BJ (cell line): ENCODE measurements at places on chromosomes 6 and 20. TPM values are rescaled to one million over a fixed set of nuclear protein-coding genes. Genes with fewer than 3 reads are reported as not detected.

The ARMC12 gene
- polyA plus RNA-seq: 0.56 and 0.96 TPM in 2 replicates

The CLVS2 gene
- polyA plus RNA-seq: under 0.01 TPM in 1 of 2 replicates, not detected in the other

The PCSK2 gene
- not detected in 2 replicates for polyA plus RNA-seq

The OPRL1 gene
- 0.66 and 0.97 TPM in 2 replicates for polyA plus RNA-seq

- DNase-seq: no peak
Measured at GRCh38 chr20:46119028-46119546, 973 bp downstream of the CD40 start.

DNA sequence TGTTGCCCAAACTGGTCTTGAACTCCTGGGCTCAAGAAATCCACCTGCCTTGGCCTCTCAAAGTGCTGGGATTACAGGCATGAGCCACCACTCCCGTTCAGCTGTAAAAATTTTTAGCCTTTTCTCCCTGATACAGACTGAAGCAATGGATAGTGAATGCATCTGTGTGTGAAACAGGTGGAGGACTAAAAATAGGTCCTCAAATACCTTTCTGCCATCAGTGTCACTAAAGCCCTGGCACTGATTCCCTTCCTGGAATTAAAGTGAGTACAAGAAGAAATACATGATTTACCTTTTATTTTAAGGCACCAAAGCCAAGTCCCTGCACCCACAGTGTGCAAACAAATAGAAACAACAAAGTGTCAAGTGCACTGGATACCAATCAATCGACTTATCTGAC is 25.1 kb downstream of the TULP4 start:
- no peak for DNase-seq

- DNase-seq: no peak
Measured at GRCh38 chr6:148800536-148800935, 53.7 kb downstream of the UST start.

- no peak for DNase-seq
Measured at GRCh38 chr20:4156411-4156810, 141.1 kb upstream of the RNF24 start.

DNA sequence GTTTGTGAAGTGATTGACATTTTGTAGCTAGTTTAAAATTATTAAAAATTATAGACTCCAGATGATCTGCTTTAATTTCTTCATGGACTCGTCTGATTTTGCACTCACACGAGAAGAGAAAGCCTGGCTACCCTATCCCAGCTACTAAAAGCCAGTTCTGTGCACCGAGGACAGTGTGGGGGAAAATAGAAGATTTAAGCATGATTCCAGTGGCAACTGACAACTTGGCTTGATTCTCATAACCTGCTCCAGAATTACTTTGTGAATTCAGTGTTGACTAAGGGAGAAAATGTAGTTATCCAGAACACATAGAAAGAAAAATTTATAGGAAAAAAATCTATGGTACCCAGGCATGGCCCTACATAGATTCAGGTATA is 88.7 kb downstream of the SNAP25 start:
- DNase-seq: no peak

- no peak for DNase-seq
Measured at GRCh38 chr6:40356242-40356910, 230.8 kb downstream of the LRFN2 start.

DNA sequence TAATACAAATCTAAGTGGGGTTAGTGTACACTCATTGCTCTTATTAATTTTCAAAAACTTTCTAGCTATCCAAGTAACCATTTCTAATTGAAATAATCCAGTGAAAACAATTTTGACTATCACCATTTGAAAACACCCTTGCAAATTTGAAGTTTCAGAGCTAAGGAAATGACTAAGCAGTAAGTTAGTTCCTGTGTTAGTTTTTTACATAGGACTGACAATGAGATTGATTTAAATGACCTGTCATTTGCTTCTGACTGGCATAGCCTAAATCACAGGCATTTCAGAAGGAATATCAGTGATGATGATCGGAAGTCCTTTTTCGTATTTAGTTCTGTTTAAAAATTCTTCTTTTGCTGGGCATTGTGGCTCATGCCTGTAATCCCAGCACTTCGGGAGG is 27.0 kb downstream of the STK4 start:
- DNase-seq: no peak
